ENCODE measurements at places on chromosomes 16 and 17.

DNA sequence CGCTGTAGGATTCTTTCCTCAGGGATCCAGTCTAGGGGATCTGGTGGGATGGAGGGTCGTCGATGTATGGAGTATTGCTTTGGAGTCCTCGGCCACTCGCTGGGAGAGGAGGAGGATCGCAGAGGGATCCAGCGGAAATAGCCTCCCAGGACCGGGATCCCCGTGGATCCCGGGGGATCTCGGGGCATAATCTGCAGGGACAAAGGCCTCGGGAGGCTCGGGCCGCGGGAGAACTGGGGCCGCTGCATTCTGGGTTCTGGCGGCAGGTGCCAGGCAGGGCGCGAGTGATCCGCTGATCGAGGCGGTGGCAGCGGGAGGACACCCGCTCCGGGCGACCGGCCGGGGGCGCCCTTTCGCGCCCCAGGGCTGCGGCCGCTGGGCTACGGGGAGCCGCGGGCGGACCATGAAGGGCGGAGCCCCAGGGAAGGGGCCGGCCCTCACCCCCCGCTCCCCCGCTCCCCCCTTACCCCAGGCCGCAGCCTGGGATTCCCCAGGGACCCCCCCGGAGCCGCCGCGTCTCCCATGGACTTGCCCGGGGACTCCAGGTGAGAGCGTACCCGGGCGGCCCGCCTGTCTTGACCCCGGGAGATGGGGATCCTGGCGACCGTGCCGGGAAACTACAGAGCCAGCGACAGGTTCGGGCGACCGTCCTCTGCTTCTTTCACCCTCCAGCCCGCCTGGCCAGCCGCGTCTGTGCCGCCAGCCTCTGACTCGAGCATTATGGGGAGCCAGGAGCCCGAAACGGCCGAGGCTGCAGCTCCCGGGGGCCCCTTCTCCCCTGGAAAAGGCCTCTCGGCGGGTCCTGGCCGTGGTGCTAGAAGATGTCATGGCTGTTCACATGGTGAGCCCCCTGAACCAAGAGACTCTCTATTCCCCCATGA is 604 bp downstream of the PRR14 start:
- peak; percentile 77 for DNase-seq

DNA sequence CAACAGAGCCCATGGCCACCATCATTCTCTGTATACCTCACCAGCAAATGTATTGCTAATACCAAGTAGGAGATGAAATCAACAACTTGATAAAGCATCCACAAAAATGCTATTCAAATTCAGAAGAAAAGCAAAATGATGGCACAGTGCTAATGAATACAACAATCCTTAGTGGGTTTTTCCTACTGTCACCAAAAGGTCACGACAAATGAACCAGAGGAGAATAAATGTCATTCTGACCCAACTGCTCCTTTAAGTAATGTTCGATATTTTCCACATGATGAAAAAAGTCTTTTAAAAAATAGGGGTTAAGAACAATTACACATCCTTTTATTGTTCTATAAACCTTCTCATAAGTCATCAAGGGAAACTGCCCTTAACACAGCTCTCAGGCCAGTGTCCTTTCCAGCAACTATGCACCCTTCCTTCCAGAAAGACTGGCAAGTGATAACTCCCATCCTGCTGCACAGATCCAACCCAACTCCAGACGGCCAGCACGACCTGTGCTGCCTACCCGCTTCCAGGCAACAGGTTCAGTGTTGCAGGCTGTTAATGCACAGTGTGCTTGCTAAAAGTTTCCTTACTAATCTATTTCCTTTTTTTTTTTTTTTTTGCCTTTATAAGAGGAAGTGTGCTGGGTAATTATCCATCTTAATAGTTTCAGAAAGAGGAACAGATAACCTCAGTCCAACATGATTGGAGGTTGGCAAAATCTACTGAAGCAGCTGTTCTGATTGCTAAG is 15.4 kb downstream of the FBXO31 start:
- no peak for DNase-seq

DNA sequence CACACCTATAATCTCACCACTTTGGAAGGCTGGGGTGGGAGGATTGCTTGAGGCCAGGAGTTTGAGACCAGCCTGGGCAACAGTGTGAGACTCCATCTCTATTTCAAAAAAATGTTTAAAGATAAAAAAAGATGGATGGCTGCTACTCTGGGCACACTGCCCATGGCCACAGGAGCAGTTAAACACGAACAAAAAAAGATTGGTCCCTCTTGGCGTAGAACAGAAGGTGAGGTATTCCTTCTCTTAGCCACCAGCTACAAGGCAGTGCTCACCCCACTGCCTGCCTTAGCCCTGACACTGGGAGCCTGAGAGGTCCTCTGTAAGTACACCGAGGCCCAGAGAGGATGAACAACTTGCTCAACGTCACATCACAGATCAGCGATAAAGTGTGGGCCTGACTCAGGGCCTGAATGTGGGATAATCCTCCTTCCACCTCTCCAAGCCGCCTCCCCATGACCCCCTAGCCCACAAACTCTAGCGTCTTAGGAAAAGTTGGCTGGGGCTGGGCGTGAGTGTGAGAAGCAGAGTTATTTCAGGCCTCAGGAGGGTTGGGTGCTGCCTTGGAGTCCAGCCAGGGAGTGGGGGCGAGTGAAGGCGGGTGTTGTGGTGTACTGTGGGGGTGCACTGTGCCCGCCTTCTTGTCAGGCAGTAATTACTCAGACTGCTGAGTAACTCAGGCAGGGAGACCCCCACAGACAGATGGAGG is 2.3 kb upstream of the DPH1 start:
- DNase-seq = no peak

- DNase-seq = peak; percentile 56
These were observed 32.2 kb downstream of the RNF157 start for GRCh38 chr17:76208120-76208519.

DNA sequence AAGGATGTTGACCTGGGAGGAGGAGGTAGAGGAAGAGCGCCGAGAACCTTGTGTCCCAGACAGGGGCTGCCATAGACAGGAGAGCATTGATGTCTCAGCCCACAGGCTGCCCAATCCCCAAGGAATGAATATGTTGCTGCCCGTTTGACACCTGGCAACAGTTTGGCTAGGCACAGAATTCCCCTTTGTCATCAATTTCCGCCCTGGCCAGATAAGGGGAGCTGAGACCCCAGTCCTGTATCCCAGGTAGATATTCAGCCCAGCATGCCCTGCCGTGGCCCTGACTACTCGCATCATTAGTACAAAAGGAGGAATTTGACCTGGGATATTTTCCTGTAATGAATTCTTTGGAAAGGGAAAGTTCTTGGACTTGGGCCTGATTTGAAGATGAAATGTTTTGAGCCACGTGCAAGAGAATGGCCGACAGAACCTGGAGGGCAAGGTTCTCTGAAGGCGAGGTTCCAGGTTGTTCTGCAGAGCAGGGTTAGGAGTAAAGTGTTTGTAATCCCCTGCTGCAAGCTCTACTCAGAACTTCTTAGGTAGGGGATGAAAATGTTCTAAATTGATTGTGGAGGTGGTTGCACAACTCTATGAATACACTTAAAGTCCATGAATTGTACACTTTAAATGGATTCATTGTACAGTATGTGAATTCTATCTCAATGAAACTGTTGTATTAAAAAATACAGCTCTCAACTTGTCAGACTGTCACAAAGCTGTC is 108.8 kb downstream of the SOCS1 start:
- DNase-seq = no peak

- no peak for DNase-seq
These were observed 32.2 kb downstream of the TEX2 start for GRCh38 chr17:64230791-64231408.

DNA sequence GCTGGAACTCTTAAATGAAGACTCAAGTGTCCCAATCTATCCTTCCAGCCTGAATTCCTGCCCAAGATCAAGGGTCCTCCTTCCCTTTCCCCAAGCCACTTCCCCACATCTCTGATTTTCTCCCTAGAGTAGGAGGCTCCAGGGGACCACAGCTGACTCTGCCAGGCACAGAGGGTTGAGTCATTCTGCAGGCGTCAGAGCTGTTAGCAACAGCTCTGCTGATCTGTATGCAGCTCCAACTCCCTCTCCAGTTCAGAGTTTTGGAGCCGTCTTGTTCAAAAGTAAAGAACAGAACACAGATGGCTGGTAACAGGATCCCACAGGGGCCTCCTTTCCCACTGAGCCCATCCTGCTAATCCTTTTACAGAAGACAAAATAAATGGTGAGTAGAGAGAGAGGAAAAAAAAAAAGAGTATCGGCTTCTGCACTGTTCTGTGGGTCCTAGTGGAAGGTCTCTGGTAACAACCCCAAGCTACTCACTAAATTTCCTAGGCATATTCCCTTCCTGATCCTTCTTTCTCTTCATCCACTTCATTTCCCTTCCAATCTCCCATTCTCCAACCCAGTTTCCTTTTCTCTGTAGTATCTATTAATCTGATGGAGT is 13.4 kb upstream of the TAOK1 start:
- no peak for DNase-seq

GRCh38 chr16:89826531-89827382 is 1.5 kb upstream of the SPIRE2 start:
- DNase-seq = no peak

GRCh38 chr16:71853413-71853812 is 7.6 kb downstream of the ATXN1L start:
- DNase-seq = no peak

DNA sequence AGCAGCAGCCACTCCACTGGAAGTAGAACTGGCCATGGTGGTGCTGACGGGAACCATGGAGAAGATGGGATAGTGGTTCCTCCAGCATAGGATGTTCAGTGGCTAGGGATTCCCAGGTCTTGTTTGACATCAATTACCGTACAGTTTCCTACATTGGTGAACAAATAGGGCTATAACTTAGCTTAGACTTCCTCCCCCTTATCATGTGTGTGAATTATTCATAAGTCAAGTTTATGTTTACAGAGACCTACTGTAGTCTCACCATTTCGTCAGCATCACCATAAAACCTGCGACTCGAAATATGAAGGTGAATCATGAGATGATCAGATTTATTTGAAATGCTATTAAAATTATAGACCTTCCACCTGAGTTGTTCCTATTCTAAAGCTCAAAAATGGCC is 1.2 kb downstream of the KRTAP2-3 start:
- DNase-seq = no peak

DNA sequence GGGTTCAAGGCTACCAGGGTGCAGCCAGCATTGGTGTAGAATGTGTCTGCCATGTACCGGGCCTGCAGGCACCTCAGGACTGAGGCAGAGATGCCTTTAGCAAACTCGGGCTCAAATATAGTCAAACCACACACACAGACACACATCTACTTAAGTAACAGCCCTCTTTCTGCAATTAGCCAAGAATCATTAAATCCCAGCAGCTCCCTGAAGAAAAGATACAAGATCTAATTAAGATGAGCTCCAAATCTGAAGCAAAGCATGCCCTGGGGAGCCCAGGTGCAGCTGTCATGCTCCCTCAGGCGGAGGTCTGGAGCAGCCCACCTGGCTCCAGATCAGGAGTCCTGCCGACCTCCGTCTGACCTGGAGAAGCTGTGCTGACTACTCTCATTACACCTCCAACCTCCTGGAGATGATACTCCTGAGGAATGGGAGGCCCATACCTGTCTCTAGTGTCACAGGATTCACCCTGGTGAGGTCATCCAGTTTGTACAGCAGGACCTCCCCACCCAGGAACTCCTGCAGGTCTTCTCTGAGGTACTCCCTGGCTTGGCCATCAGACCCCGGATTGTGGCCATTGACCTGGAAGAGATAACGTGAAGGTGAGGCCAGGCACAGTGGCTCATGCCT is 6.9 kb downstream of the MYO19 start:
- no peak for DNase-seq

GRCh38 chr17:61063528-61063927 is 336.1 kb upstream of the TBX2 start:
- no peak for DNase-seq

- no peak for DNase-seq
These were observed 941.5 kb upstream of the EEF2KMT start for GRCh38 chr16:6038941-6039645.

DNA sequence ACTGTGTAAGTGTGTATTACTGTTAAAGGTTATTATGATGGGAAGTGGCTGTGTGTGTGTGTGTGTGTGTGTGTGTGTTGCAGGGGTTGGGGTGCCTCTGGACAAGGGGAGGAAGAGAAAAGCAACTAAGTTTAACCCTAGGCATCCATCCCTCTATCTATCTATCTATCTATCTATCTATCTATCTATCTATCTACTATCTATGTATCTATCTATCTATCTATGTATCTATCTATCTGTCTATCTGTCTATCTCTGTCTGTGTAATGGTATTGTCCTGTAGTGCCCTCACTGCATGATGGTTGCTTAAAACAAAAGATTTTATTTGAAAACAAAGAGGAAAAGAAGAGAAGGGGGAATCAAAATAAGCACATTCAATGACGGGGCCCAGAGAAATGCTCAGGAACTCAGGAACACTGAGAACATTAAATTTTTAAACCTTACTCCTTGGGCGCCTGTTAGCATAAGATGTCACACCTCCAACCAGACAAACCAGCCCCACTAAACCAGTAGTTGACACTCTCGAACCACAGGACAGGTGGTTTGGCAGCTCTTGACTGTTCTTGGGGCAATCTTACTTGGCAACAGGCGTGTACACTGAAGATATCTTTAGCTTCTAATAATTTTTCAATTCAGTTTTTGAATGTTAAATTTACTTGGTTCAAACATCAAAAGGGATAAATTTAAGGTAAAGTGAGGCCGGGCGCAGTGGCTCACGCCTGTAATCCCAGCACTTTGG is 5.1 kb upstream of the RPL26 start:
- DNase-seq = peak; percentile 53

- no peak for DNase-seq
These were observed 313.7 kb downstream of the MAF start for GRCh38 chr16:79286646-79287423.

DNA sequence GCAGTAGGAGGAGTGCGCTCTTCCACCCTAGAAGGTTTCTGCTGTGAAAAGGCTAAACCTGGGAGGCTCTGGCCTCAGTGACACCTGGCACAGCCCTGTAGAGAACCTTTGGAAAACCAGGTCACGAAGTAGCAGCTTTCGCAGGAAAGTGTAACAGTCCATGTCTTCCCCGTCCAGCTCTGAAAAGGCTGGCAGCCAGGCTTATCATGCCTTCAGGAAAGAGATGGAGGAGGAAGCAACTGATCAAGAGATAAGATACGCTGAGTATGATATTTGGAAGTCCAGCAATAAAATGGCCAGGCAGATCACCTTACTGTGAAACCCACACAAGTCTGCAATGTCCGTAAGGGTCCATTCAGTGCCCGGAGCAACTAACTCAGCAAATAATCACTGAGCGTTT is 22.3 kb downstream of the TUBD1 start:
- no peak for DNase-seq

DNA sequence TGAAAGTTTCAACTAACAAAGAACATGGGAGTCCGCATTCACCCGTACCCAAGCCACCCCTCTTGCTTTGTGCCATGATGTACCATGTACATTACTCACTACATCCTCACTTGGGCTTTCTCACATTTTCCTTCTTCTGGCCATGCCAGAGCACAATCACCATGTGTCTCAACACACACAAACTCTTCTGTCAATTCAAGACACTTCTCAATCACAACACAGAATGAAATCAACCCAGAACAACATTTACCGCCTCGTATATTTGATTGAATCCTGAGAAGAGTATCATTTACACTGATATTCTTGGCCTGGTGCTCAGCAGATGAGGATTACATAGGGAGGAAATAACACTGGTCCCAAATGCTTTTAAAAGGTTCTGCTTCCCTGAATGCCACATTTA is 4.5 kb downstream of the ADAMTS18 start:
- no peak for DNase-seq

Data from CD4-positive, alpha-beta T cell treated with Interleukin-2 at 100 ng/mL for 4 hours (primary cell).